ENCODE measurements at places on chromosomes 13 and 19.

- DNase-seq: no peak
Observed at GRCh38 chr13:102769679-102770078, 3.9 kb downstream of the TEX30 start.

- no peak for DNase-seq
Observed at GRCh38 chr13:81058211-81058915, 717.4 kb upstream of the SPRY2 start.

DNA sequence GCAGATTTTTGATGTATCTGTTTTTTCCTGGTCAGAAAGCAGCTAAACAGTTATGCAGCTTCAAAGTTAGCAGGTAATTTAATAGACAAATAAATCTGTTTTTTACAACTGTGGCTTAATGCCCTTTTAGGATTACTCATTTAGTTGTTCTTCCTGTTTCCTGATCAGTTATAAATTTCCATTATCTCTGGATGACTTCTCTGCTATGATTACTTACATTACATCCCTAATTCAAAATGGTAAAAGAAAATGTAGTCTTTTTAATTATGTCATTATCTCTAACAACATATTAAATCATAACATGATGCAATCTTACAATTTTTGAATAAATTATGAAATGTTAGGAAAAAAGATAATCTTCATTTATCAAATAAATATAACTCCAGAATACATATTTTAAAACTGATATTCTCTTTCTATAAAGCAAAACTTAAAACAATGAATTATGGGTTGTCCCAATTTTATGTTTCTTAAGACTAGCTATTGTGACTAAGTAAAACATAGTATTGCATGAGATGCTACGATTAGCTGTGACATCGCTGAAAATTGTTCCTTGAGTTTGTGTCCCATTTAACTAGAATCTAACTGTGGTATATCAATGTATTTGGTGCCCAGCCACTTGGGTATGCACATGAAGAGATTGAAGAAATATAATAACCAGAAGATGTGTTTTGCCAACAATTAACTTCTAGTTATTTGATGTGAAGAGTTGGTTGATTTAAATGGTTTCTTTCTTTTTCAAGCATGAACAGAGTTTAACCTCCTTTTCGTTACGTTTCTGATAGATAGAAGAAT, 605.3 kb upstream of the SPRY2 start:
- DNase-seq: no peak

GRCh38 chr19:19502808-19503602, 12.3 kb downstream of the TSSK6 start:
- DNase-seq: no peak

GRCh38 chr13:114310956-114311355, 3.3 kb upstream of the CHAMP1 start:
- DNase-seq: peak; percentile 27

- DNase-seq: no peak
Observed at GRCh38 chr13:90958866-90959265, 388.6 kb upstream of the MIR17HG start.

GRCh38 chr13:102311901-102312300, 89.9 kb downstream of the FGF14 start:
- DNase-seq: no peak

DNA sequence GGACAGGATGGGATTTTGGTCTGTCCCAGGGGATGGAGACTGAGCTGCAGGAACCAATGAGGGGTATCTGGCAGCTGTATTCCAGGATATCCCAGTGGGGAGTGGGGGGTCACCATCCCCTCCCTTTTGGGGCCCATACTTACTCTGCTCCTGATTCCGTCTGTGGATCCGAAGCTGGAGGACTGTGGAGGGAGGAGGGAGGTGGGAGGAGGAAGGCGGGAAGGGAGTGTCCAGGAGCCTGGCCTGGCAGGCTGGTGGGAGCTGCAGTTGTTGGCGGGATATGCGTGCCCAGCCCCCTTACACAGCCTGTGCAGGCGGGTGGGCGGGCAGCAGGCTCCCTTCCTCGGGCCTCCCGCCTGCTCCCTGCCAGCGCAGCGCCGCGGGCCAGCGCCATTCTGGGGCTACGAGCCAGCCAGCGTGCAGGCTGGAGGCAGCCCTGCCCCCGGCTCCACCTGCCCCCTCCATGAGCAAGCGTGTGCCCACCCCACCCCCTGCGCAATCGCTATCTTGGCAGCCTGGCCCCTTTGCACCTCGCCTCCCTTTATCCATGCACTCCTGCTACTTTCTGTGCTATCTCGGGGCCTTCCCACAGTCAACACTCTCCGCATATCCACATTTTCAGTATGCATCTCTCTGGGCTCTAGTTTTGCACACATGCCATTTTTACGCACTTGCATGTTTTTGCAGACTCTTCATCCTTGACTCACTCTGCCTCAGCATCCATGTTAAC, 2.8 kb downstream of the MAMSTR start:
- DNase-seq: peak; percentile 58

All from fibroblast of upper back skin (primary cell).